ENCODE measurements at places on chromosomes 1 and 21.

- DNase-seq = no peak
These were observed 49.6 kb downstream of the LRRC71 start for GRCh38 chr1:156970017-156970416.

- no peak for DNase-seq
These were observed 19.7 kb downstream of the RNF220 start for GRCh38 chr1:44424747-44425146.

- no peak for DNase-seq
These were observed 146.4 kb upstream of the TIAM1 start for GRCh38 chr21:31490443-31490842.

GRCh38 chr21:38243732-38244406 lies 12.9 kb upstream of the KCNJ15 start:
- DNase-seq = no peak

DNA sequence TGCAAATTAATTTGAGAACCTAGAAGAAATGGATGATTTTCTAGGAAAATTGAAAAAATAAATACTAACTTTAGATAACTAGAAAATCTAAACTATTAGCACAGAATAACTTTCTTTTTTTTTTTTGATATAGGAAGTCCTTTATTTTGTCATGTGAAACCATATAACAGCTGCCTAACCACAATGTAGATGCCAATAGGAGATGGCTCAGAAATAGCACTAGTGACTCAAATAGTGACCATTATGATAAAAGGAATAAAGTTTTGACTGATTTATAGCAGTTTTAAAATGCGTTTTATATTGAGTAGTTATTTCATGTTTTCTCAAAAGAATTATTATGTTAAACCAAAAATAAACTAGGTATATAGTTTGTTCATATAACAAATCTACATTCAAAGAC lies 158.0 kb upstream of the CACYBP start:
- no peak for DNase-seq

DNA sequence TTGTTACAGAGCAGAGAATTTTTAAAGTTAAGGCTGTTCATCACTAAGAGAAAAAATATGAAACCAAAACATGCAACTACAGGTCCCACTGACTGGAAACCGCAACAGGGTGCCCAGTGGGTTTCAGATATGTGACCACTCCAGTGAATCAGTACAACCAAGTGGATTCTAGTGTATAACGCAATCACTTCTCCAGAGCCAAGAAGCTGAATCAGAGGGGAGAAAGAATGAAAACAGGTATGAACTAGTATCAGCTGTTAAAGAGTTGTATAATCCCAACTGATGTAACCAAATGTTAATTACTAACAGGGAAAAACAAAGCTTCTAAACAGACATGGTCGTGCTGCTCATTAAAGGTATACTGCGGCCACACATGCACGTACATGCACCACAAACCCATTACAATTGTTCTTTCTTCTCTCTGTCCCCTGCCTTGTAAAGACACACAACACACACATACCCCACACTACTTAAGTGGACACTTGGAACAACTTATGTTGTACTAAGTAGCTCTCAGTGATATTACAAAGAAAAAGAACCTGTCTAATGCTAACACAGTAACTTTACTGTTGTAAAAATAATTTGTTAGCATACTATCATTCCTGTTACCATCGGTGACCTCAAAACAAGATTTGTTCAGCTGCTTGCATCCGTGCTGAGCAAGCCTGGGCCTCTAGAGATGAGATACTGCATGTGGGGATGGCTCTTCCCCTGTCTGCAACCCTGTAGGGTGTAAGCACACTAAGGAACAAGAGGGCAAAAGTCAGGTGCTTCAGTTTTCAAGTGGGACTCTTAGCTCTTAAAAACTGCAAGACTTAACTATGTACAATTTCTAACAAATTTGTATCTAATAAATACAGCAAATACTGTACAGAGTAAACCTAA lies 74.2 kb downstream of the PTPN14 start:
- DNase-seq = no peak

DNA sequence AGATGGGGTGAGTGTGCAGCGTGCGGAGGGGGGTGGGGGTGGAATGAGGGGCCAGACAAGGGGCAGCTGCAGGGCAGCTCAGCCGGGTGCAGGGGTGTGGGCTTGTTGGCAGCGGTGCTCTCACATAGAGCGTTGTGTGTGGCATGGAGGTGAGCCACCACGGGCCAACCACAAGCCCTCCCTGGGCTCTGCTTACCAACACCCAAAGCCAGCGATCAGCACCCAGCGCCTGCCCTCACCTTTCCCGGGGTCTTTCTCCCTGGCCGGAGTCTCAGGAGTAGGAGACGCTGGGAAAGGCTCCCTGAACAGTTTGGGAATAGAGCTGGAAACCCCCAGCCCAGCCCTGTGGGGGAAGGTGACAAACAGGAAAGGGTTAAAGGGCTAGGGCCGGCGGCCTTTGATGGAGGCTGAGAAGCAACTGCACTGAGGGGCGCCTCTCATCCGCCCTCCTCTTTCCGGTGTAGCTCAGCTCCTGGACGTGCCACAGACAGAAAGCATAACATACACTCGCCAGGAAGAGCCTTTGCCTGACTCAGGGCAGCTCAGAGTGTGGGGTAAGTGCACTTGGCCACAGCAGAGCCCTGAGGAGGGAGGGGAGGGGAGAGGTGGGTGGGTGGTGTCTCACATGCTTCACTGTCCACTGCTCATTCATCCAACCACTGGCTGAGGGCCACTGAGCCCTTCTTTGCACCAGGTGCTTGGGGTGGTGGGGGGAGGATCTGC lies 577 bp downstream of the IKBKE start:
- DNase-seq = no peak

- DNase-seq = no peak
These were observed 1.4 kb downstream of the PI4KB start for GRCh38 chr1:151325646-151326429.

GRCh38 chr1:57327946-57328345 lies 95.9 kb downstream of the DAB1 start:
- no peak for DNase-seq

GRCh38 chr1:45516036-45516435 lies 5.6 kb downstream of the PRDX1 start:
- DNase-seq = no peak

GRCh38 chr1:63124666-63125191 lies 197.6 kb upstream of the FOXD3 start:
- no peak for DNase-seq

DNA sequence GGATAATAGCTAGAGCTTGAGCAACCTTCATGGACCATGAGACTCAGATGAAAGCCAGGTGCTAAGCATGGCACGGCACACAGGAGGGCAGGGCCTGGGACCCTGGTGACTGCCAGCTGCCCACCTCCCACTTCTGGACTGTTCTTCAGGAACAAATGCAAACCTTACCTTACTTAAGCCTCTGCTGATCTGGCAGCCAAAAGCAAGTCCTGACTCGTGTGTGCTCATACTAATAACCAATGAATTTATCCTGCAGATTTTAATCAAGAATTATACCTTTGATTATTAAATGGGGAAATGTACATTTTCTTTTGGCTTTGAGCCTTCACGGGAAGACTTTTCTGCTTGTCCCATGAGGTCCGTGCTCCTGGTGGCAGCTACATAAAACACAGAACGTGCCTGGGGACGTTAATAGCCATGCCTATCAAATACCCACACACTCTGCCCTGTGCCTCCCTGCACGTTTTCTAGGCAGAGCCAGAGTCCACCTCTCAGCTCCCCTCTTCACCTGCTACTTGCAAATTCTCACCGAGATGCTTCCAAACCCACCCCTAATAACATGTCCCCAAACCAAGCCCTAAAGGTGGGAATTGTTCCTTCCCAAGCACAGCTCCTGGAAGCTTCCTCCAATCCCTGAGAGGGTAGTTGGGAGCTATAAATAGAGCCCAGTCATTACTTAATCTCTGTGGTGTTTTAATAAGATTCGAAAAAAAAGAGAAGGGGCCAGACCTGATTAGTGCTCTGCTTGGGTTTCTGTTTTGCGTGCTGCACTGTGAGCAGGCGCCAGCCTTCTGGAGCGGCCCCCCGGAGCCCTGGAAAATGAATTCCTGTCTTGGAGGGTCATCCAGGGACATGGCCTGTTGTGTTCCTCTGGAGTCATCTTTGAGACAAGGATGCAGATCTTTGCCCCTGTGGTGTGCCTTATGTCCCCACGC lies 33.5 kb downstream of the SLC1A7 start:
- no peak for DNase-seq

GRCh38 chr21:43365611-43366426 lies 61.1 kb downstream of the SIK1 start:
- no peak for DNase-seq

DNA sequence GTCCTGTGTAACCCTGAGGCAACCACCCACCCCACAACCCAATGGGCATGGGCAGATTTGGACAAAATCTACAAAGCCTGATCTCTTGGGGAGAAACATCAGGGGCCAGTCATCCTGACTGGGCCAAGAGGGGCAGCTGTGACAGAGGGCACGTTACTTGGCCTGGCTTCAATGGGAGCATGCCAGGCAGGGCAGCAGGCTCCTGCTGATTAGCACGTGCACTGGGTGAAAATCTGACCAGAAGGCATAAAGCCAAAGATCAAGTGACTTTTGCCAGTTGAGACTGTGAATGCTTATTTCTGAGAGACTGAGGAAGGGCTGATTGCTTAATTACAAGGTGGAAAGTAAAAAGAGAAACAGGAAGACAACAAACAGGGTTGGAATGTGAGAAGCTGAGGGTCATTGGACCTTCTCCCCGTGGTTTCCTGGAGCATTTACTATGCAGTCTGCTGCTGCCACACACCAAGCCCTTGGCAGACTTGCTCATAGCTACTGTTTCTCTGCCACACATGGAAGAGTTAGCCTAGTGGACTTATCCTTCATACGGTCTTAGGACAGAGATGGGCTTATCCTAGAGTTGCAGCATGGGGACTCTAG lies 39.8 kb upstream of the TNR start:
- no peak for DNase-seq

GRCh38 chr21:18178509-18178908 lies 66.1 kb upstream of the CHODL start:
- no peak for DNase-seq

GRCh38 chr1:100458661-100459357 lies 79.1 kb upstream of the GPR88 start:
- no peak for DNase-seq

DNA sequence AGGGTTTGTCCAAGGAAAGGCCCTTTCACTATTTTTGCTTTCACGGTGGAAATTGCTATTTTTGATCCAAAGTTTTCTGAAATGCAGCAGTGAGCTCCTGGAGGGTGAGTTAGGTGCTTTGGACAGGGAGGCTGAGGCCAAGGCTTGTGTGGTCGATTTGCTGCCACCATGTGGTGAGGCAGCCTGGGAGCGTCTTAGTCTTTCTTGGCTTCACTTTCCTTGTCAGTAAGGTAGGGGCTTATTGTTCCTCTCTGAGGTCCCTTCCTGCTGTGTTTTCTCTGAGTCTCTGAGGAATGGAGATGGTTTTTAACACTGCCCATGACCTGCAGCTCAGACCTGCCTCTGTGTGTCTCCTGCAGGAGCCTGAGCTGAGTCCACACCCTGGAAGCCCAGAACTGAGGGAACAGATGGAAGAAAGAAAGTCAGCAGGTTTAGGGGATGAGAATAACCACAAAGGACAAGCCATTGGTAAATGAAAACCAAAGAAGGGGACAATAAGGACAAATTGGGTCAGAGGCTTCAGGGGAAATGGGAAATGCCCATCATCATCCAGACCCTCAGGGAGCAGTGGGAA lies 20.1 kb upstream of the S100A10 start:
- DNase-seq = no peak

DNA sequence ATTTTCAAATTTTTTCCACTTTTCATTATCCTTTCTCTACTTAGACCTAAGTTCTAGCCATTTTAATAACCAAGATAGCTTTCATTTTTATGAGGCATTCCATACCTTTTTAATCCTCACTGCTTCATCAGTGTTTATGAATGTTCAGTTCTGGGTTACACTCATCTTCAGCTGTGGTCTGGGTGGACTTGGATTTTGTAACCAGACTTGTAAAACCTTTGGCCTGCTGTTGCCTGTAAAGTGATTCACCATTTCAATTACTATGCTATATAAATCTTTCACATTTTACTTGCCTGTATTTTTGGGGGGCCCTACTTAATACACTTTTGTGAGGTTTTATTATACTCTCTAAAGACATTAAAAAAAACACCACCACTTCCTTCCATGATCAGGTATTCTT lies 46.2 kb downstream of the USP25 start:
- DNase-seq = no peak

DNA sequence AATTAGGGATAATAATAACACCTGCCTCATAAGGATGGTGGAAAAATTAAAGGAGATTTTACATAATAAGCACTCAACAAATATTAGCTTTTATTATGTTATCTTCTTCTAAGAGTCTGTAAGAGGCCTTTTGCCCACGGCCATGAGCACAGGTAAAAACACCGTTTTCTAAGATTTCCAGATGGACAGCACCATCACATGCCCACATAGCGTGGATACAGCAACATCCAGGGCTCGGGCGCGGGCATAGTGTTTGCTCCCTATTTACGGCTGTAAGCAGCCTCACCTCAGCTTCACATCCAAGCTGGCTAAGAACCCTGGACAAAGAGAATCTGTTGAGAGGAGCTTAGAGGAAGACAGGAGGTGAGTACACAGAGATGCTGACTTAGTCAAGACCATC lies 216.4 kb upstream of the IRF2BP2 start:
- no peak for DNase-seq

DNA sequence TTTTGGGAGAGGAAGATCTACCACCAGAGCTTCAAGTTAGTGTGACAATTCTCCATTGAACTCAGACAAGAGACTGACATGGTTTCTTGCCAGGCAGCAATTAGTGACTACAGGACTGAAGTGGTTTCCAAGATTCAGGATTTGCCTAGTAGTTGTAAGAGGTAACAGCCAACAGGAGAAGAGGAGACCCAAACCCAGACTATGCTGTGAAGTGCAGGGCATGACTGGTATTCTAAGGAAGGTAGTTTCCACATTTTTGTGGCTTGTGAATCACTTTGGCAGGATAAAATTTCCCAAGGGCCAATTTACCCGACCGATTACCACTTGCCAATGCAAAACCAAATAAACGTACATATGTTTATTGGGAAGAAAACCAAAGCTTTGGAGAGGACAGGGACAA lies 14.7 kb upstream of the RAP1A start:
- no peak for DNase-seq

GRCh38 chr1:199700551-199700950 lies 327.0 kb upstream of the NR5A2 start:
- DNase-seq = no peak

GRCh38 chr21:38909929-38910328 lies 104.2 kb downstream of the ETS2 start:
- DNase-seq = no peak

- DNase-seq = no peak
These were observed 324.8 kb downstream of the DISC1 start for GRCh38 chr1:231951374-231951773.
